Activated CD4-positive, alpha-beta T cell treated with anti-CD3 and anti-CD28 coated beads, Interleukin-10, Interleukin-2, amounts not matched to agents 100 ng/mL and 50 ng/mL, durations not matched to agents 16 hours and 8 hours (primary cell): ENCODE measurements at places on chromosomes 4 and X.

- DNase-seq = no peak
Measured at GRCh38 chr4:74549936-74550335, 105.0 kb downstream of the AREG start.

DNA sequence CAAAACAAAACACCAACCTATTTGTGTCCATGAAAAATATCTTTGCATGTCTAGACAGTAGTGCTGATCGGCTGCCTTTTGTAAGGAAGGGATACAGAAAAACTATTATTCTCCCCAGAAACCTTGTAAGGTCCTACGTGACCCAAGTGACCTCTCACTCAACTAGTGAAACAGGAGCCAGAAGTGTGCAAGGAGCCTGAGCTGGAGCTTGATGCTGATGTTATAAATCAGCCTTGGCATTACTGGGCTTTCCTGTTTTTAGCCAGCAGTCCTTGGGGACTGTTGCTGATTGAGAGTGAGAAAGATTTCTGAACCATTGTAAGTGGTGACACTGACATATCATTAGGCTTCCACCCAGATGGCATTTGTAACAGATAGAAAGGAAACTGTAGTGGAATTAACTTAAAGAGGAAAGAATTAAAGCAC, 100.8 kb upstream of the LIMCH1 start:
- no peak for DNase-seq

GRCh38 chr4:101126059-101126458, 221.3 kb downstream of the PPP3CA start:
- DNase-seq = no peak

GRCh38 chr4:178738026-178738425, 1295.8 kb upstream of the AGA start:
- no peak for DNase-seq

DNA sequence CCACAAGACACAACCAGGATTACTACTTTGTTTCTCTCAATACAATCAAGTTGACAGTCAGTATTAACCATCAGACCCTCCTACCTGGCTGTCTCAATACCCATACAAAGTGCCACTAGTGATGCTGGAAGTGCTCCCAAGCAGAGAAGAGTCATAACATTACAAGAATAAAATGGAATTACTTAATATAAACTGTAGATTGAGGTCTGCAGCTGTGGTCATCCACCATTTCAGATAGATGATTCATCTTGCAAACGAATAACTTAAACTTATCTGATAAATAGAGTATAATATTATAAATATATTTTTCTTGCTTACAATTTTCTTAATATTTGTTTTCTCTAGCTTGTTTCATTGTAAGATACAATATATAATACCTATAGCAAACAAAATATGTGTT, 1034.2 kb upstream of the PCDH10 start:
- DNase-seq = no peak

- DNase-seq = no peak
Measured at GRCh38 chr4:14289708-14290107, 662.2 kb upstream of the BOD1L1 start.

- no peak for DNase-seq
Measured at GRCh38 chr4:152352622-152353116, 183.2 kb downstream of the FBXW7 start.

- DNase-seq = no peak
Measured at GRCh38 chrX:153408871-153409351, 2.4 kb upstream of the ZFP92 start.

DNA sequence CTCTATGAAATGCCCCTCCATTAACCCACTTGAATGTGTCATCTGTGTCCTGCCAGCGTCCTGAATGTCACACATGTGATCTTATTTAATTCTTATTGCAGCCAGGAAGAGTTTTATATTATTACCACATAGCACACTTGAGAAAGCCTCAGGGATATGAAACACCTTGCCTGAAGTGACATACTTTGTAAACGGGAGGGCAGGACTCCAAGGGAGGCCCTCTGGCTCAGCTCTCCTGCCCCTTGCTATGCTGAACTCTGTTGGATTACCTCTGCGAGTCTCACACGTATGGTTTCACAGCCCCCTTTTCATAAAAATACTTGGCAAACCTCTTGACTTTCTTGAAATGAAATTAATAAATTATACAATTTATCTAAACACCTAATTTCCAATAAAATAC, 11.1 kb upstream of the ZCCHC4 start:
- no peak for DNase-seq

- DNase-seq = no peak
Measured at GRCh38 chrX:34915463-34916225, 27.0 kb upstream of the FAM47B start.

DNA sequence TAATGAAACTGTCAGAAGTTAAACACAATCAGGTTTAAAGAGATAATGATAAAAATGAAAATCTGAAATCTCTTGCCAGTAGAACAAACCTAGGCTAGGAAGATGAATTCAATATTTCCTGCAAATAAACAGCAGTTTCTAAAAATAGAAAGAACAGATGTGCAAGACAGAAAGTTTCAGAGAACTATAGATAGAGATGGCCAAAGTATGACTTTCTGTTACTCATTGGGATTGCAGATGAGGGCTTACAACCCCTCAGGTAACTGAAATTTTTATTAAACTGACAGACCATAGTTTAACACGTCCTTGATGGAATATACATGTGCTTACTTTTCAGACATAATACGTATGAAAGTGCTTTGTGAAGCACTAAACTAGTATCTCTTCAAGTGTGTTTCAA, 82.3 kb upstream of the PPARGC1A start:
- DNase-seq = no peak

GRCh38 chr4:82680834-82681233, 117.8 kb downstream of the SCD5 start:
- DNase-seq = no peak
